ENCODE measurements at places on chromosomes 13 and 19. TPM values are rescaled to one million over a fixed set of nuclear protein-coding genes. Genes with fewer than 3 reads are reported as not detected.

Gene LGALS14
- not detected for total RNA-seq

Gene KIRREL2
- 0.08 TPM for total RNA-seq

Gene CCDC70
- total RNA-seq: not detected

Gene ZNF296
- total RNA-seq: 0.82 TPM

Gene PROZ
- not detected for total RNA-seq

Gene ATCAY
- total RNA-seq: not detected
